ENCODE measurements at places on chromosomes 1 and 21. TPM values are rescaled to one million over a fixed set of nuclear protein-coding genes. Genes with fewer than 3 reads are reported as not detected.

GRCh38 chr1:153617663-153618062 lies 1.5 kb upstream of the S100A14 start:
- peaks cover 27% of the 10 kb centered on the region for H3K4me1 ChIP-seq
- peak overlapping the region; percentile 92 for H3K27ac ChIP-seq
- no peak overlapping the region for H3K4me3 ChIP-seq
- H3K36me3 ChIP-seq: no peaks in the 10 kb centered on the region
- DNase-seq: no peak

Gene SH2D1B
- total RNA-seq: not detected

DNA sequence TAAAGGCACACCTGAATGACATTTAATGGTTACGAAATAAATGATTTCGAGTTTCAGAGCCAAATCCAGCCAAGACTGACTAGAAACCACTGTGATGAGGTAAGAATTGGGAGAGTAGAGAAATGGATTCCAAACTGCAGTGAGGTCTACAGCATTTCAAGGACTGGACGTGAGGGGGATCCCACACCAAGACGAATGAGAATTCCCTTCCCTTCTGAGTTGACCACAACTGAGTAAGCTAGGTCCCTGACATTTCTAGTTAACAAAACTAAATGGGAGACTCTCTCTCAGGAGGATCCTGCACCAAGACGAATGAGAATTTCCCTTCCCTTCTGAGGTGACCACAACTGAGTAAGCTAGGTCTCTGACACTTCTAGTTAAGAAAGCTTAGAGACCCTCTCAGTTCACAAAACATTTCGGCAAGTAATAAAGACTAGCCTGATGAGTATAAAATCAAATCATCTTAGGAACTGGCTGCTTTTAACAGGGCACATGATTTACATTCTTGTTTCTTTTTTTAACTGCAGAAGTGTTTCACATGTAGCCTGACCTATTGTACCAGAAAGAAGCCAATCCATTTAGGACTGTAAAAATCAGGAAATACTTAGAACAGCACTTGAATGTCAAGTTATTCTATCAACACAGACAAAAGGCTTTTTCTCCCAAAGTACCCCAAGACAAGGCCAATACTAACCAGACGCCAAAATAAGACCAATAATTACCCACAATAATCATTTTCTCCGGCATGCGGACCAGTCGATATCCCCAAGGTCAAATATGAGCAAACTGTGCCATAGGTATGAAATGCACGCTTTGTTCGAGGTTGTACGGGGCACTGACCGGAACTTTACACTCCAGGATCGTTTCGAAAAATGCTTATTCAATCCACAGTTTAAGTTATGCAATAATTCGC lies 1.4 kb upstream of the SPATA1 start:
- H3K4me1 ChIP-seq: peaks cover 15% of the 10 kb centered on the region
- H3K36me3 ChIP-seq: peaks cover 14% of the 10 kb centered on the region
- peak overlapping the region; percentile 97 for H3K27ac ChIP-seq
- peak overlapping the region; percentile 83 for H3K4me3 ChIP-seq
- H3K27me3 ChIP-seq: no peaks in the 10 kb centered on the region

GRCh38 chr1:197103300-197103699 lies 36.2 kb upstream of the F13B start:
- DNase-seq: no peak
- H3K4me3 ChIP-seq: no peak overlapping the region
- no peaks in the 10 kb centered on the region for H3K36me3 ChIP-seq
- no peaks in the 10 kb centered on the region for H3K4me1 ChIP-seq

Gene LEFTY2
- total RNA-seq: not detected

DNA sequence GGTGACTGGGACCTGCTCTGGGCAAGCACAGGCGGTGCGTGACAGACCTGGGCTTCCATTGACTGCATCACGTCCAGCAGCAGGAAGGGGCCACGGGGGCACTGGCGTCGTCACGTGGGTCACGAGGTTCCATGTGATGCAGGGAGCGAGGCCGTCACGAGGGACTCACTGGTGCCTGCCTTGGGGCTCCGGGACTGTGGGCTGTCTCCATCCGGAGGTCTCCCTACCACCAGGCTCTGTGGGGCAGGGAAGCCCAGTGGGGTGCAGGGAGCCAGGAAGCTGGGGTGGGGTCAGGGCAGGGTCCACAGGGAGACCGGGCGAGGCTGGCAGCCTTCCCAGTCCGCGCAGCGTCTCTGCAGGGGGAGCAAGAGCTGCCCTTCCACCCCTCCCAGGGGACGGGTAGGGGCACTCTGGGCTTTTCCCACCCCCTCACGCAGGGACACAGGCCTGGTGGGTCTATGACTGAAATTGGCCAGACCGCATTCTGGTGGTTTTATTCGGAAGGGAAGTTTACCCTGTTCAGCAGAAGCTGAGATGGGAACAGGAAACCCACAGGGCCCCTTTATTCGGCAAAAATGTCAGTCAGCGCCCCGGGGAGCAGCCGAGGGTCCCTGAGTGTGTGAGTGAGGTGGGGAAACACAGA lies 416 bp upstream of the TNFRSF14 start:
- H3K27ac ChIP-seq: peak overlapping the region; percentile 99
- H3K4me1 ChIP-seq: no peaks in the 10 kb centered on the region
- DNase-seq: peak; percentile 86

DNA sequence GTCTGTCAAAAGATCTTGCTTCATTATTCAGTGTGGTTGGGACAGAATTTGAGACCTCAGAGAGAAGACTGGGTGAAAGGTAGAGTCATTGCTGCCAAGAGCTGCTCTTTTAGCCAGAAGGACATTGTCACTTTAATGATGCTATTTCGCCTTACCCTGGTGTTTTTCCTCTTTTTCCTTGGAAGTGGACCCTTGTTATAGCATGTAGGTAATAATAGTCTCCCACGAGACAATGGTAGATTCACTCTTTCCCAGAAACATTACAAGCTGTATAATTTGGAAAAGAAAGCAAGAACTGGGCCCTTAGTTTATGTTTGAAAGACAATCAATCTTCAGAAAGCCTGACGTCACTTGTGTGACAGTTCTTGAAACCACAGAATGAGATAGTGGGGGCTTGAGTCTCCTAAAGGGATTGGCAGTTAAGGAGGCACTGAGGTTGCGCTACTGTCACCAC lies 3.8 kb downstream of the SERTAD4 start:
- peaks cover 30% of the 10 kb centered on the region for H3K4me1 ChIP-seq
- H3K36me3 ChIP-seq: no peaks in the 10 kb centered on the region
- H3K4me3 ChIP-seq: no peak overlapping the region
- H3K27ac ChIP-seq: peak overlapping the region; percentile 82
- H3K27me3 ChIP-seq: peaks cover 3% of the 10 kb centered on the region

DNA sequence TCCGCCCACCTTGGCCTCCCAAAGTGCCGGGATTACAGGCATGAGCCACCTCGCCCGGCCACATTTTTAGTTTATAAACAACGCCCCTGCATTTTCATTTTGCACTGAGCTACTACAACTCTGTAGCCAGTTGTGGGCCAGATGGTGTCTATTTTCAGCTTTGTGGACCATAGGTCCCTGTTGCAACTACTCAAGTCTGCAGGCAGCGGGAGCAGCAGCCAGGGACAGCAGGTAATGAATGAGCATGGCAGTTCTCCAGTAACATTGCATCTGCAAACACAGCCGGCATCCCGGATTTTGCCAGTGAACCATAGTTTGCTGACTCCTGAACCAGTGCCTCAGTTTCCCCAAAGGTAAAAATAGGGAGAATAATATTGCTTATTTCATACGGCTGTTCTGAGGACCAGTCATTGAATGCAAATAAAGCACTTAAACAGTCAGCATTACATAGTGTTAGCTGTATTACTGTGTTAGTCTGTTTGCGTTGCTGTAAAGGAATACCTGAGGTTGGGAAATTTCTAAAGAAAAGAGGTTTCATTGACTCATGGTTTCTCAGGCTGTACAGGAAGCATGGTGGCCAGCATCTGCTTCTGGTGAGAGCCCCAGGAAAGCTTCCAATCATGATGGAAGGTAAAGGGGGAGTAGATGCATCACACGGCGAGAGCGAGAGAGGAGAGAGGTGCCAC lies 65.5 kb upstream of the SLC45A1 start:
- DNase-seq: no peak
- no peak overlapping the region for H3K4me3 ChIP-seq
- no peaks in the 10 kb centered on the region for H3K4me1 ChIP-seq
- no peaks in the 10 kb centered on the region for H3K36me3 ChIP-seq
- H3K27me3 ChIP-seq: no peaks in the 10 kb centered on the region

GRCh38 chr1:81671038-81671437 lies 129.7 kb upstream of the ADGRL2 start:
- no peak overlapping the region for H3K27ac ChIP-seq
- no peaks in the 10 kb centered on the region for H3K4me1 ChIP-seq
- no peak overlapping the region for H3K4me3 ChIP-seq
- no peaks in the 10 kb centered on the region for H3K27me3 ChIP-seq
- H3K36me3 ChIP-seq: no peaks in the 10 kb centered on the region

GRCh38 chr1:200005165-200005564 lies 22.3 kb upstream of the NR5A2 start:
- H3K4me1 ChIP-seq: no peaks in the 10 kb centered on the region
- DNase-seq: no peak
- no peak overlapping the region for H3K27ac ChIP-seq
- no peak overlapping the region for H3K4me3 ChIP-seq

Gene SLFNL1
- 1.0 TPM for total RNA-seq

DNA sequence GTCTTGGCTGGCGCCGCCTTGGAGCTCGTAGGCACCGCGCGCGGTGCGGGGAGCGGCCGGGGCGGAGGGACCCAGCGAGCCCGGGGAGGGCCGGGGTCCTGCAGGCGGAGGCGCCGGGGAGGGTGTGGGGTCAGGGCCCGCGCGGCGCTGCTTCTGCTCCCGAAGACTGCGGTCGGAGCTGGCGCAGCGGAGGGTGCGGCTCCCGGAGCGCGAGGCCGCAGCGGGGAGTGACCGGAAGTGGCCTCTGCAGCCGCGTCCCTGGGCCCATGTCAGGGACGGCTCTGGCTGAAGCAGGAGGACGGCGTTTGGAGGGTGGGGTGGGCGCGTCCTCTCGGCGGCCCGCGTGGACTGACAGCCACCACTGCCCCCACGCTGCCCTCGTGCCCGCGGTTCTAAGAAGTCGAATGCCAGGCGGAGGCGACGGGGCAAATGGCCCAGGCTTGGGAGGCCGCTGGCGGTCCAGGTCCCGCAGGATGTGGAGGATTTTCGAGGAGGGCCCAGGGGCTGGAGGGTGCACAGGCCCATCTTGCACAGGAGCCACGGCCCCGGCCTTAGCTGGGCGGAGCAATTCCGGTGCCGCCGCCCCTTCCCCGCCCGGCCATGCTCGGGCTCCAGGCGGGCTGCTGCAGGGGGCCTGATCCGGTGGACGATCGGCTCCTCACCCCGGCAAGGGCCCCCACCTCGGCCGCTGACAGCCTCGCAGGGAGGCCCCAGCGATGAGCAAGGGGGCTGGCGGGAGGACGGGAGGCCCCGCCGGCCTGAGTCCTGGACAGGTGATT lies 7.7 kb upstream of the ZNF669 start:
- peak; percentile 29 for DNase-seq
- no peaks in the 10 kb centered on the region for H3K36me3 ChIP-seq
- H3K4me1 ChIP-seq: peaks cover 7% of the 10 kb centered on the region
- peak overlapping the region; percentile 61 for H3K4me3 ChIP-seq
- H3K27ac ChIP-seq: peak overlapping the region; percentile 76

DNA sequence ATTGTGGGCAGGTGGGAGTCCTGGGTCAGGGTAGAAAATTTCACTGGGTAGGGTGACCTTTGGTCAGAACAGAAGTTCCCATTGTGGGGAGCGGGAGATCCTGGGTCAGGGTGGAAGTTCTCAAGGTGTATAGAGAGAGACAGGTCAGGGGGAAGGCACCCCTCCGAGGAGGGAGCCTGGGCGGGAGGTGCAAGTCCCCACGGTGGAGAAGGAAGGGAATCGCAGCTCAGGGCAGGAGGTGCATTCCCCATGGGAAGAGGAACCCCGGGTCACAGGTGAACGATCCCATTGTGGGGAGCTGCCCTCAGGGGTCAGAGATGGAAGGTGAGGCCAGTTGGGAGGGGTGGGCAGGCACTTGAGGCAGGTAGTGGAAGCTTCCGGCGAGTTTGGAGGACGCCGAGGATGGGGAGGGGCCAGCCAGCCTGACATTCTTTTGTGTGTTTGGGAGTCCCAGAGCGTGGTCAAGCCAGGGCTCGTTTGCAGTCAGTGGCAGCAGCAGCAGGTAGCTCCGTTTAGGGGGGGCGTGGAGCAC lies 637 bp downstream of the LYPLA2 start:
- no peak for DNase-seq
- H3K4me3 ChIP-seq: peak overlapping the region; percentile 65
- peaks cover 8% of the 10 kb centered on the region for H3K36me3 ChIP-seq
- H3K27me3 ChIP-seq: no peaks in the 10 kb centered on the region
- H3K4me1 ChIP-seq: peaks cover 20% of the 10 kb centered on the region

Gene CLCA4
- total RNA-seq: not detected

- DNase-seq: no peak
- H3K4me1 ChIP-seq: peaks cover 45% of the 10 kb centered on the region
- H3K36me3 ChIP-seq: no peaks in the 10 kb centered on the region
- H3K27ac ChIP-seq: peak overlapping the region; percentile 98
- peak overlapping the region; percentile 91 for H3K4me3 ChIP-seq
These were observed 1.5 kb downstream of the MORC3 start for GRCh38 chr21:36321325-36322082.

GRCh38 chr1:190551638-190552037 lies 74.0 kb upstream of the BRINP3 start:
- H3K27me3 ChIP-seq: no peaks in the 10 kb centered on the region
- DNase-seq: no peak
- H3K4me3 ChIP-seq: no peak overlapping the region
- H3K36me3 ChIP-seq: no peaks in the 10 kb centered on the region

GRCh38 chr1:20301463-20302107 lies 10.9 kb downstream of the VWA5B1 start:
- H3K36me3 ChIP-seq: no peaks in the 10 kb centered on the region
- H3K27ac ChIP-seq: no peak overlapping the region
- H3K4me1 ChIP-seq: no peaks in the 10 kb centered on the region
- no peaks in the 10 kb centered on the region for H3K27me3 ChIP-seq
- no peak overlapping the region for H3K4me3 ChIP-seq

GRCh38 chr21:45017039-45017960 lies 57.1 kb upstream of the ADARB1 start:
- H3K4me1 ChIP-seq: peaks cover 6% of the 10 kb centered on the region
- no peak overlapping the region for H3K27ac ChIP-seq
- no peak for DNase-seq
- H3K27me3 ChIP-seq: no peaks in the 10 kb centered on the region
- no peak overlapping the region for H3K4me3 ChIP-seq
- no peaks in the 10 kb centered on the region for H3K36me3 ChIP-seq

DNA sequence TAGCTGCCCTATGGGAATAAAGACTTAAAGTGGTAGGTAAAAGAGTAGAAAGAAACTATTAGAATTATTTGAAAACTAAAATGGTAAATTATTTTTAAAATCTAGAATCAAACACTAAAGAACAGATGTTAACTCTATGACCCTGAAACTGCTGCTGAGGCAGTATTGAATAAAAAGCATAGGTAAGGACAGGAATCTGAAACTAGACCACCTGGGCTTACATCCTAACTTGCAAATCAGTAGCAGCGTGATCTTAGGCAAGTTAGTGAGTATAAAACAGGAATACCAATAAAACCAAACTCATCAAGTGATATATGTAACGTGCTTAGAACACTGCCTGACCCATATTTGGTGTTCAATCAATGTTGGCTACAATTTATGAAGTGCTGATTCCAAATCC lies 257.9 kb downstream of the VAV3 start:
- no peaks in the 10 kb centered on the region for H3K4me1 ChIP-seq
- no peak overlapping the region for H3K4me3 ChIP-seq
- H3K36me3 ChIP-seq: no peaks in the 10 kb centered on the region
- H3K27me3 ChIP-seq: no peaks in the 10 kb centered on the region

All from tibial nerve (tissue), 4 donors.